Stimulated activated CD4-positive, alpha-beta T cell treated with anti-CD3 and anti-CD28 coated beads, Interleukin-15, amount 100 ng/mL, for 24 hours (primary cell): ENCODE measurements at places on chromosomes 1 and 21.

GRCh38 chr1:7528386-7529198 is 242.5 kb upstream of the VAMP3 start:
- DNase-seq = no peak

GRCh38 chr21:39196310-39196709 is 13.1 kb upstream of the PSMG1 start:
- no peak for DNase-seq

DNA sequence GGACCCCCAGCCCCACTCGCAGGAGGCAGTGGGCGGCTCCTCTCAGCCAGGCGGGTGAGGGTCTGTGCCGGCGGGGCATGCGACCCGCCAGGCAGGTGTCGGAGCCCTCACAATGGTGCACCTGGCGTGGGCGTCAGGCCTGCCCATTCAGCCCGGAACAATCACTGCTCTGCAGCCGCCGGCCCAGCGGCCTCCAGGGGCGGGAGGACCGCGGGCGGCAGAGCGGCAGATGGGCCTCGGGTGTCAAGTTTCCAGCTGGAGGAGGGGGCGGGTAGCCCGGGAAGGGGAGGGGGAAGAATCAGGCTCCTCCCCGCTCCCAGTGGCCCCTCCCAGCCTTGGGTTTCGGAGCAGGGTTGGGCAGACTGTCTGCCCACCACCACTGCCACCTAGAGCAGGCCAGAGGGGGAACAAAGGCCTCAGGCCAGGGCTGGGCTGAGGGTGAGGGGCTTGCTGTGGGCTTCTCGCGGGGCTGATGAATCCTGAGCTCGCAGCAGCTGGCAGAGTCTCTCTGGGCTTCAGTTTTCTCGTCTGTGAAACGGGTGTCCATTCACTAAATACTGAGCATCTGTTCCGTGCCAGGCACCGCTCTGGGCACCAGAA is 39.5 kb upstream of the CASZ1 start:
- peak; percentile 16 for DNase-seq

DNA sequence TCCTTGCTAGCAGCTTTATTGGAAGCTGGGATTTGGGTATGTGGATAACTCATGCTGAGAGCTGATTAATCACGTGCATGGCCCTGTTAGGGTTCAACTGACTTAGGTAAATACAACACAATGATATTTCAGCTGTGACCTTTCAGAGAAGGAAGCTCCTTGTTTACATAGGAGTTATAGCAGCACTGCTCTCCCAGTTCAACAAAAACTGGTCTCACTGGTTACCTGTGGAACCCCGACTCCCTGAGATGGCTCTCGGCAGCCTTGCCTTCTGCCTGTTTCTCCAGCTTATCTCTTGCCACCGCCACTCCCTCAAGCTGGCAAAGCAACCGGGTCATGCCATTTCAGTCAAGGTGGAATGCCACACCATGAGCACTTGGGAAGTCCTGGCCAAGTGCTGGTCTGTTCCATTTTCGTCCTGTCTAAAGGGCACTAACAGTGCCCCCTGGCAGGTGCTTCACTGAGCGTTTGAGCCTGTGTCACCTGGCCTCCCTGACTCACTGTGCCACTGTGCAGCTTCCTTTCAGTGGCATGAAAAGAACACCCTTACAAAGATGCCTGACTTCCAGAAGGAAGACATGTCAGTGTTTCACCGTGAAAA is 31.6 kb downstream of the DOP1B start:
- DNase-seq = no peak

- DNase-seq = no peak
Observed at GRCh38 chr1:153827168-153827964, 52.2 kb downstream of the SLC27A3 start.

DNA sequence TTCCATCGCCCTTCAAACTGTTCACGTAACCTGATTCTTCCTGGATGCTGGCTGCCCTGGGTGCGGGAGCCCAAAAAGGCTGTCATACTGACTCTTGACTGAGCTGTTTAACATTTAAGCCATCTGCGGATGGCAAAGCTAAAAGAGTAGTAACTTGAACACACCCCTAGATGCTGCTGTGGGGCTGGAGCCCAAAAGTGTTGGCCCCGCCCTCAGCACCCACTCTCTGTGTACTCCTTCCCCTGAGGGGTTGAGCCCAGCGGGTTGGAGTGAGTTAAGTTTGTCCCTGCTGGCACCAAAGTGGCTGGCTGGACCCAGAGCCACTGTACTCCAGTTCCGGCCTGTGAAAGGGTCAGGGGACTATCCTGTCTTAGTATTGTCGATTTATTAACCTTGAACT is 640.6 kb downstream of the PTPRU start:
- no peak for DNase-seq

GRCh38 chr1:30505853-30506252 is 217.5 kb downstream of the MATN1 start:
- DNase-seq = no peak

DNA sequence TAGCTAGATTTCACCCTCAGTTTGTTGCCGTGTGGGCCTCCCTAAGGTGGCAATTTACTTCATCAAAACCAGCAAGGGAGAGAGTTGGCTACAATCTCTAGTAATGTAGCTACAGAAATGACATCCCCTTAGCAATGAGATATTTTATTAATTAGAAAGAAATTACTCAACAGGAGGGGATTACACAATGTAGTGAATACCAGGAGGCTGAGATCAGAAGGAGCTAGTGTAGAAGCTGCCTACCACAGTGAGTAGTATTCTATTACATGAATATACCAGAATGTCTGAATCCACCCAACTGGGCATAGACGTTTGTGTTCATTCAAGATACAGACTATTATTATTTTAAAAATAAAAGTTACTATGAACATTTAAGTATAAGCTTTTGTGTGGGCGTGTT is 868.2 kb upstream of the CXADR start:
- DNase-seq = no peak

DNA sequence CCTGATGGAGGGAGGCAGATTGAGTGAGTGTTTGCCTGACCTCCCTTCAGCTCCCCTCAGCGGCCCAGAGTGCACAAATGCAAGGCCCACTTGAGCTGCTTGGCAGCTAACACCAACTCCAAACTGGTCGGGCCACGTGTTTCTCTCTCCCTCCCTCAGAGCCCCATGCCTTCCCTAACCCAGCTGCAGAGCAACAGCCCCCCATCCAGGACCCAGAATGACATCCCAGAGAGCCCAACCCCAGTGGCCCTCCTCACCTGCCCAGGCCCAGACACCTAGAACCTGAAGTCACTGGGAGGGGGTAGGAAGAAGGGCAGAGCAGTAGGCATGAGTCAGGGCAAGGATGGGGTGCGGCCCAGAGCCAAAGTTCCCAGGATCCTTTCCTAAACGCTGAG is 789 bp upstream of the S100A14 start:
- no peak for DNase-seq

DNA sequence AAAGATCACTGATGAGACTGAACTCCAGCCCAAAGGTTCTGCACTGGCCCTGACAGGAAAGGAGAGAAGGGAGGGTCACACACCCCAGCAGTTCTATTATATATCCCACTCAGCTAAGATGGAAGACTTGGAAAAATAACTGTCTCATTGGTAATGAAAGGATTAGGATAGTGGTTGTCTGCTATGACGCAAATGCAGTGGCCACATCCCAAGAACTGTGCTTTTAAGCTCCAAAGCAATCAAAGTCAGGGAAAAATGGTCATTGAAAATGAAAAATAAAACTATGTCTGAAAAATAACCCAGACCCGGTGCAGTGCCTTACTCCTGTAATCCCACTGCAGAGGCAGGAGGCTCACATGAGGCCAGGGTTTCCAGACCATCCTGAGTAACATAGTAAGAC is 31.0 kb downstream of the PSMG1 start:
- no peak for DNase-seq

DNA sequence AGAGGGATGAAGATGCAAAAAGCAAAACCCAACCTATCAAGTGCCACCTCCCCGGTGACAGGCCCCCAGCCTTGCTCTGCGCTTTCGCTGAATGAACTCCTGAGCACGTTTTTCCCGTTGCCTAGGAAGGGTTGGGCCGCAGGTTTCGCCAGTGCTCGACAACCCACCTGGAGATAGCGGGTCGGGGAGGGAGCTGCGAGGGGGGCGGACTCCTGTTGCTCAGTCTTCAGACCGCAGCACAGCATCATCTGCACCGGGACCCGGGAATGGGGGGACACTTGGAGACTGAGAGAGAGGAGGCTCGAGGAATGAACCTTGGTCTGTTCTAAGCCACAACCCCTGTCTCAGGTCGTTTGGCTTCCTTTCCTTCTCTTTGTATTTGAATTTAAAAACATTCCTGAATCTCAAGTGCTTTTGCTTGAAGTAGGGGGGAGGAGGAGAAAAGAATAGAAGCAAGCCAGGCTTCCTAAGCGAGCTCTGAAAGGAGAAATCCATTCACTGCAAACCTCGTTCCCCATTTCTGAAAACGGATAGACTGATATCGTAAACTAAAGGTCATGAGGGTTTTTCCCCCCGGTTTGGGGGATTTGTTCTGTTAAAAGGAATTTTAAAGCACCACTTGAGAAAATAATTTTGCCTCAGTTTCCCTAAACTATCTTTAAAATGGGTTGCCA is 1.2 kb downstream of the AK5 start:
- DNase-seq = peak; percentile 50

DNA sequence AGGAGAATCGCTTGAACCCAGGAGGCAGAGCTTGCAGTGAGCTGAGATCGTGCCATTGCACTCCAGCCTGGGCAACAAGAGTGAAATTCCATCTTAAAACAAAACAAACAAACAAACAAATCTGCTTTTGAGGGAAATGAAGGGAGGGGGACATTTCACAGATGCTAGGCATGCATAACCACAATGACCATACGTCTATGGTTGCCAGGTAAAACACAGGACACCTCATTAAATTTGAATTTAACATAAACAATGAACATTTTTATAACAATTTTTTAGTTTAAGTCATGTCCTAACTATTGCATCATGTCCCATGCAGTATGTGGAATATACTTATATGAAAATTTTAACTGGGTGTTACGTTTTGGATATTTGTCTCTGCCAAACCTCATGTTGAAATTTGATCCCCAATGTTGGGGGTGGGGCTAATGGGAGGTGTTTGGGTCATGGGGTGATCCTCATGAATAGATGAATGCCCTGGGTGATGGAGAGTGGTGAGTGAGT is 31.0 kb upstream of the ZBTB18 start:
- no peak for DNase-seq

DNA sequence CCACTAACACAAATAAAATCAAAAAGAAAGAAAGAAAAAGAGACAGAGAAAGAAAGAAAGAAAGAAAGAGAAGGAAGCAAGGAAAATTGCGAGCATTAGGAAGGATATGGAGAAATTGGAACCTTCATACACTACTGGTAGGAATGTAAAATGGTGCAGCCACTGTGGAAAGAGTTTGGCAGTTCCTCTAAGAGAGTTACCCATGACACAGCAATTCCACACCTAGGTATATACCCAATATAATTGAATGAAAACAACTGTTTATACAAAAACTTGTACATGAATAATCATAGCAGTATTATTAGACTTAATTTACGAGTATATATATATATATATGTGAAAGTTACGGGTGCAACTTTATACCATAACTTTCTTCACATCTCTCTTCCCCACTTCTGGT is 4.1 kb upstream of the LYPD8 start:
- no peak for DNase-seq

- no peak for DNase-seq
Observed at GRCh38 chr1:177044390-177044789, 120.1 kb downstream of the ASTN1 start.

GRCh38 chr1:27632387-27633297 is 2.3 kb downstream of the FGR start:
- peak; percentile 80 for DNase-seq

GRCh38 chr1:66984491-66984890 is 59.7 kb downstream of the MIER1 start:
- no peak for DNase-seq

GRCh38 chr1:96072021-96072420 is 649.6 kb upstream of the PTBP2 start:
- DNase-seq = no peak

DNA sequence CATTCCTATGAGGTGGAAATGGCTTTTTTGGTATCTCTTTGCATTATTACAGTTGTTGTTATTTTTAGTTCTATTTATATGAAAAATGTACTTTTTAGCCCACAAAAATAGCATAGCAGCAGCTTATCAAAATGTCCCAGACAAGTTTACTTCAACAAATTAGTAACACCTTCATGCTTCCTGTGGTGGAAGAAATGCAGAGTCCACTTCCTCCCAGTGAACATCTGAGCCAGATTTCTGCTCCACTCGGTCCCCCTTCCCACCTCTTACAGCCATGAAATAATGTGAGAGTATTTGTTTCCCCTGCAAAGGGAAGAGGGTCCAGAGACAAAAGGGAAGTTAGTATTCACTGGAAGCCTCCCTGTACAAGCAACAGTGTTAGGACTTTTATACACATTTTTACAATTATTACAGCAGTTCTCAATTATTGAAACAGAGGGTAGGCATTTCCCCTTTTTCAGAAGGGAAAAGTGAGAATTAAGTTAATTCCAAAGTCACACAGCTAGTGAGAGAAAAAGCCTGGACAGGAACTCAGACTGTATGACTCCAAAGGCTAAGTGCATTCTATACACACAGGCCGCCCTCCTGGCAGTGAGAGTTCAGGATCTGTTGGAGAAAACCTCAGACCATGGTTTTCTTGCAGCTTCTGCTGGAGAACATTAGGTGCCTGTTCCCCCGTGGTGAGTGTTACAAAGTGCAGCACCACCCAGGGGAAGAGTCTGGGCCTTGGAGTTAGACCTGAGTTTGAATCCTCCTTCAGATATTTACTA is 126.5 kb downstream of the PBX1 start:
- no peak for DNase-seq

GRCh38 chr1:41249319-41249718 is 7.2 kb upstream of the SCMH1 start:
- DNase-seq = no peak

DNA sequence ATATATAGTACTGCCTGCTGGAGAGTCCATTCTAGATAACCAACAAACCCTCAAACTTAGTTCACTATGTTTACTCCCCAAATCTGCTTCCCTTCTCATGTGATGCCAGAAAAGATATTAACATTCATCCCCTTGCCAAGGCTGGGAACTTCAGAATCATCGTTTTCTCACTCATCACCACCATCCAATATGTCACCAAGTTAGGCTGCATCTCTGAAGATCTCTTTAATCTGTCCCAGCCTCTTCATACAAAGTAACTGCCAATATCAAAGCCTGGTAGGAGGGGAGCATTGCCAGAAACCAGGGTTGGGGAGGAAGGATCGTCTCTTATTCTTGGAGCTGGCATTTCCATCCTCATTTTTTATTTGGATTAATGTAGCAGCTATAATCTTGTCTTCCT is 71.6 kb downstream of the XCL2 start:
- DNase-seq = no peak

GRCh38 chr21:16537501-16537900 is 807.7 kb downstream of the USP25 start:
- no peak for DNase-seq

DNA sequence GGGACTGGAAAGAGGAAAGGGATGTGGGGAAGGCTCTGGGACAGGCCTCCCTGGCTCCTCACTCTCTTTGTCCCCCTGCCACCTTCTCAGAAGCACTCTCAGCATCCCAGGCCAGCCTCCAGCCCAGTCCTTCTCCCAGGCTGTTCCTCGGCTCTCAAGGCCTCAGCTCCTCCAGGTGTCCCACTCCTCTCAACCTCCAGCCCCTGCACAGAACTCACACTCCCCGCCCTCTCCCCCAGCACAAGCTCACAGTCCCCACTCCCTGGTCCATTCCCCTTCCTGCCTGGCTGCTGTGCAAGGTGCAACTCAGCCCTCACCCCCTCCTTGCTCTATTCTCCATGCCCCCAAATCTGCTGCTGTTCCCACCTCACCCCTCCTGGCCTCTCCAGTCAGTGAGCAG is 185.0 kb downstream of the HIVEP3 start:
- no peak for DNase-seq
